ENCODE measurements at places on chromosomes 5 and 9. TPM values are rescaled to one million over a fixed set of nuclear protein-coding genes. Genes with fewer than 3 reads are reported as not detected.
A peak's percentile ranks its signal among the peaks of the same experiment; 100 is the strongest.

GRCh38 chr9:23683611-23684061 is 142.4 kb downstream of the ELAVL2 start:
- H3K4me3 ChIP-seq, result no peak overlapping the region
- H3K4me1 ChIP-seq, result no peaks in the 10 kb centered on the region
- no peak overlapping the region for H3K27ac ChIP-seq
- no peaks in the 10 kb centered on the region for H3K27me3 ChIP-seq
- H3K36me3 ChIP-seq, result no peaks in the 10 kb centered on the region
- DNase-seq, result no peak

- no peak for DNase-seq
- H3K27ac ChIP-seq, result no peak overlapping the region
- H3K4me1 ChIP-seq, result no peaks in the 10 kb centered on the region
- no peaks in the 10 kb centered on the region for H3K36me3 ChIP-seq
- H3K27me3 ChIP-seq, result no peaks in the 10 kb centered on the region
Observed at GRCh38 chr5:168055141-168055683, 236.2 kb upstream of the WWC1 start.

DNA sequence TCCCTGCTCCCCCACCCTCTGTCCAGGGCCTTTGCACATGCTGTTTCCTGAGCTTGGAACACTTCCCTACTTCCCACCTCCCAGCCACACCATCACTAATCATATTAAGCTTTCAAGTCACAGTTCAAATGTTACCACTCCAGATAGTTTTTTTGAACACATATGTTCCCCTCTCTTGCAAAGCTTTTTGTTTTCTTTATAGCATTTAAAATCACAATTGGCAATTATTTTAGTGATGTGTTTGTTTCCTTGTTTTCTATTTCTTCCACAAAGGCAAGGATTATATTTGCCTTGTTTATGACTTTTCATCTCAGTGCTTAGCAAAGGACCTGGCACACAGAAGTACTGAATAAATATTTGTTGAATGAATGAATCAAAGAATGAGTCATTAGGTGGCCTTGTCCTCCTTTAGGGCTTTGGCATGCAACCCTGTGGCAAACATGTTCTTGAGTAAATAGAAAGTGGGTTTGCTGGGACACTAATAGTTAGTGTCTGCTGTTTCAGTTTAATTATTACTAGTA is 386.8 kb downstream of the FGF10 start:
- H3K4me3 ChIP-seq, result no peak overlapping the region
- H3K27me3 ChIP-seq, result no peaks in the 10 kb centered on the region
- DNase-seq, result no peak
- H3K36me3 ChIP-seq, result no peaks in the 10 kb centered on the region
- no peak overlapping the region for H3K27ac ChIP-seq
- H3K4me1 ChIP-seq, result no peaks in the 10 kb centered on the region

Gene CLINT1
- polyA plus RNA-seq, result 28.3 TPM

DNA sequence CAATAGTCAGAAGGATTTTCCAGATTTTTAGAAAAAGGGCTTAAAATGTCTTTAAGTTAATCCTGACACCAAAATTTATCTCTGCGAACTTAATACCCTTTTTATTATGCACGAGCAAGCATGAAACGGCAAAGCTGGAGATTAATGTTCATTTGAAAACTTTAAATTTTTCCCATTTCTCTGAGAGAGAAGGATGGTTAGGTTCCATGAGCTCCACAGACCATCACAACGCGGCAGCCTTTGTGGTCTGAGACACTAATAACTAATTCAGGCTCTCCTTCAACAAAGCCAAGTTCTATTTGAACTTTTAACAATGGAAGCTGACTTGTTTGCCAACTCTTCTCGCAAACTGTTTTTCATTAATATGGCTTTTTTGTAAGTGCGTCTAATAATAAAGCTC is 94.7 kb downstream of the MYO10 start:
- H3K4me3 ChIP-seq, result no peak overlapping the region
- no peak for DNase-seq
- H3K27ac ChIP-seq, result no peak overlapping the region
- H3K27me3 ChIP-seq, result no peaks in the 10 kb centered on the region
- H3K4me1 ChIP-seq, result no peaks in the 10 kb centered on the region
- no peaks in the 10 kb centered on the region for H3K36me3 ChIP-seq

DNA sequence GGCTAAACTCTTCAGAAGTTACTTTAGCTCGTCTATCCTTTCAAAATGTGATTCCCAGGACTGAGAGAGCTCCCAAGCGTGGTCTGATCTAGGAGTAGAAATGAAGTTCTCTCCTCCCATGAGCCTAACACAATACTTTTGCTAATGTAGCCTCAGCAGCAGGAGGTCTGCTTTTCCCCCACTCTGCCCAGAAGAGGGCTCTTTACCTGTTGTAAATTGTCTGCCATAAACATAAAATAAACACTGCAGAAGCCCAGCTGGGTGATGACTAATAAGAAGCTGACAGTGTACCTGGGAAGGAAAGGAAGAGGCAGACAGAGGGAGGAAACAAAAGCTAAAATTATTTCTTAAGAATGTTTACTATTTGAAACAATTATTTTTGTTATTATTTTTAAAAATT is 15.4 kb downstream of the SLC36A3 start:
- no peaks in the 10 kb centered on the region for H3K27me3 ChIP-seq
- no peak for DNase-seq
- no peaks in the 10 kb centered on the region for H3K4me1 ChIP-seq
- H3K36me3 ChIP-seq, result no peaks in the 10 kb centered on the region

DNA sequence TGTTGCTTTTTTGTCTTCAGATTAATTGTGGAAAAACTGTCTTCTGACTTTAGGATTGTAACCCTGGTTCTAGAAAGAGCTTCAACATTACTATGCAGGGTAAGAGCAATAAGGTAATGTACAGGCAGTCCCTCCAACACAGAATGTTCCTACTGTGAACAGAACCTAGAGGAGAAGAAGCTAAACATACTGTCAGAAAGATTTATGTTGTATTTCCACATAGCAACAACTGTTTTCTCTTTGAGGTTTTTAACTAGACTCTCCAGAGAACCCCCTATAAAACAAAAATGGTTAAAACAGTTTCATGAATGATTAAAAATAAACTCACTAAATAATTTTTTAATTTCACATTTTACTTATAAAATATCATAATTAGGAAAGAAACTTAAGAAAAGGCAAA is 64.3 kb upstream of the NAA35 start:
- no peak for DNase-seq
- no peak overlapping the region for H3K27ac ChIP-seq
- no peaks in the 10 kb centered on the region for H3K36me3 ChIP-seq
- no peaks in the 10 kb centered on the region for H3K27me3 ChIP-seq
- H3K4me1 ChIP-seq, result no peaks in the 10 kb centered on the region
- no peak overlapping the region for H3K4me3 ChIP-seq

Gene HACD4
- 2.4 TPM for polyA plus RNA-seq

DNA sequence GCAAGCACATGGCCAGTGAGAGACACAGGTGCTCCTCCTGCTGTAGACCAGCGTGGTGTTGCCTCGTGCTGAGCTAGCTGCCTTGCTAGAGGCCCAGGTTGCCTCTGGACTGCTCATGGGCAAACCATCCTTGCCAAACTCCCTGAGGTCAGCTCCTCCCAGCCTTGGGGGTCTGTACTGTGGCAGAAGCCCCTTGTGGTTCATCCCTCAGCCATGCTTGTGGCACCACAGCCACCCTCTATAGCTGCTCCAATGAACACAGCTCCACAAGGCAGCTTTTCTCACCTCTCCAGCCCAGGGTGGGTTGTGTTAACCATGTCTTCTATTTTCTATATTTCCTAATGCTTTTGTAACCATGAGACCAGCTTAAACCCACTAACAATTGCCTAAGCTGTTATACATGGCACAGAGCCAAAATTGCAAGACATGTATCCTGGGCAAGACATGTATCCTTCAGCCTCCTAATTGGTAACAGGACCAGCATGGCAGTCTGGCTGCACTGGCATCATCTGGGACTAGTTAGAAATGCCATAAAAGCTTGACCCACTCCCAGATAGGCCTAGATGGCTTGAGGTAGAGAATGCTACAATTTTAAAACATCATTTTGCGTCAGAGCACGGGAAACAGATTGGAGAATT is 183.1 kb upstream of the S1PR3 start:
- no peaks in the 10 kb centered on the region for H3K27me3 ChIP-seq
- no peak for DNase-seq
- no peak overlapping the region for H3K4me3 ChIP-seq
- H3K27ac ChIP-seq, result no peak overlapping the region
- no peaks in the 10 kb centered on the region for H3K36me3 ChIP-seq
- H3K4me1 ChIP-seq, result peaks cover 5% of the 10 kb centered on the region

Gene PLGRKT
- polyA plus RNA-seq, result 15.5 TPM

DNA sequence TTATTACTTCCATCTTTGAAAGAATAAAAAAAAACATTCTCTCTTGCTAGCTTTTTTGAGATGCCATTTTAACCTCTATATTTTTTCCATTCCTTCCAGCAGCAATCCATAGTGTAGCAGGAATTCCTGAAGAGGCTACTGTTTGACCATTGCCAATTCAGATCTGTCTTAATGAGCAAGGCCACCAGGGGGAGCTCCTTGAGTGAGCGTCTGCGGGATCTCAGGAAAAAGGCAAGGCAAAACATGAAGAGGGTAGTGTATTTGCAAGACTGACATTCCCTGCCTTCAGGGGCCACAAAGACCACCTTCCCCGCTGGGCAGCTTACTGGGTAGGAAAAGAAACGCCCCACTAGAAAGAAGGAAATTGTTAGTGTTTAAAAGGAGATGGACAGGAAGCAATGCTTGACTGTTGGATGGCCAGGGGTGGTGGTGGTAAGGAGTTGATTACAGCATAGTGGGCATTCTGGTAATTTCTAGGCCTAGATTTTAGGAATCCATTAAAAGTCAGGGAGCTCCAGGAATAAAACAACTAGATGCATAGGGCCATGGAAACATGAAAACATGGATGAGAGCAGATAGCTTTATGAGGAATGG is 206.6 kb upstream of the HAPLN1 start:
- no peaks in the 10 kb centered on the region for H3K36me3 ChIP-seq
- H3K4me3 ChIP-seq, result no peak overlapping the region

Gene RGS7BP
- 0.64 TPM for polyA plus RNA-seq

GRCh38 chr5:137273511-137273910 is 225.6 kb downstream of the SPOCK1 start:
- H3K27ac ChIP-seq, result no peak overlapping the region
- DNase-seq, result no peak
- no peaks in the 10 kb centered on the region for H3K27me3 ChIP-seq
- no peak overlapping the region for H3K4me3 ChIP-seq

DNA sequence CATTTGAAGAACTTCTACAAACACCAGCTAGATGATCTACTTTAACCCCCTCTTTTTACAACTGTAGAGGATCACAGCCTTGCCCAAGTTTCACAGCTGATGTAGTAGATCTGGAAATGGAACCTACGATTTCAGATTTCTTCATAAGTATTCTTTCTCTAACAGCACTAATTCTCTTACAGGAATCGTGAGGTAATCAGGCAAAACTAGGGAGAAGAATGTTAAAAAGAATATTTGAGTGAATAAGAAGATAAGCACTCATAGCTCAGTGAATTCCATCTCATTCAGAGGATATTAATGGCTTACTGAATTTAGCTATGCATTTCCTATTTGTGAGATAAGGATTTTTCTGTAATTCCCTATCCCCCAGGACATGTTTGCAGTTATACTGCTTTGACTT is 42.1 kb downstream of the NADK2 start:
- peaks cover 76% of the 10 kb centered on the region for H3K36me3 ChIP-seq
- no peaks in the 10 kb centered on the region for H3K27me3 ChIP-seq
- no peak overlapping the region for H3K27ac ChIP-seq
- no peak overlapping the region for H3K4me3 ChIP-seq
- no peaks in the 10 kb centered on the region for H3K4me1 ChIP-seq

GRCh38 chr5:36839489-36840476 is 36.8 kb upstream of the NIPBL start:
- H3K4me1 ChIP-seq, result no peaks in the 10 kb centered on the region
- H3K36me3 ChIP-seq, result no peaks in the 10 kb centered on the region
- H3K27ac ChIP-seq, result no peak overlapping the region
- DNase-seq, result no peak

GRCh38 chr9:135478829-135479468 is 633 bp upstream of the PPP1R26 start:
- peak; percentile 76 for DNase-seq
- peak overlapping the region; percentile 45 for H3K4me3 ChIP-seq
- H3K27ac ChIP-seq, result peak overlapping the region; percentile 64

DNA sequence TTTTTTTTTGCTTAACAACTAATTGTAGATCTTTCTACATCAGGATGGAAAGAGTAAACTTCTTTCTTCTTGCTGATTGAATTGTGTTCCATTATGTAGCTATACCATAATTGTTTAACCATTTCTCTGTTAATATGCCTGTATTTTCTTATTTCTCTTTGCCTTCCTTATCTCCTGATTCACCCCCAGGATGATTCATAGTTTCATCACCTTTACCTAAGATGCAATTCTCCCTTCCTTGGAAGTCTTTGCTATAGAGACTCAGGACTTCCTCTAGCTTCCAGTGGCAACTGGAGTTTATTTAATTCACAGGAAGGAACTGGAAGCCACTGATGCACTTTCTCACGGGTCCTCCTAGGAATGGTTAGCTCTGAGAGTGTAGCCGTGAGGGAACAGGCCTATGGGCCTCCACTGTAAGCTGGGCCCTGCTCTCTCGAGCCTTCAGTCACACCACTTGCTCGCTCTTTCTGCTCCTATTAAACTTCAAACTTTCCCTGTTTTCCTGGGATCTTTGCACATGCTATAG is 83.1 kb downstream of the FGF1 start:
- no peak overlapping the region for H3K27ac ChIP-seq

Gene RNF183
- polyA plus RNA-seq, result 0.06 TPM

Gene CHMP5
- polyA plus RNA-seq, result 53.6 TPM

Gene SV2C
- 0.13 TPM for polyA plus RNA-seq

DNA sequence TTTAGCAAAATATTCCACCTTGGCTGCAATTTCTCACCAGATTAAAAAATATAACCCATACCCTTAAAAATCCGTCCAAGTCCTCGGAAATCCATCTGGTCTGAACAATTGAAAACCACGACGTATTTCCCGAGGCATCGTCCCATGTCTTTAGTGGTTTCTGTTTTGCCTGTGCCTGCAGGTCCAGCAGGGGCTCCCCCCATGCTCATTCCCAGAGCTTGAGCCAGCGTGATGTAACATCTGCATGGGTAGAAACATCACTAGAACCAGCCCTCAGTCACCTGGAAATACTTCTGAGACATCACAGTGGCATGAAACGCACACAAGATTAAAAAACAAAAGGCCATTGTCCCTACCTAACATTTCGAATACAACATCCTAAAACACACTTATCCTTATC is 114.0 kb downstream of the DNAH5 start:
- H3K36me3 ChIP-seq, result no peaks in the 10 kb centered on the region
- no peak overlapping the region for H3K4me3 ChIP-seq
- DNase-seq, result no peak

Gene ADGRD2
- not detected for polyA plus RNA-seq

Measured in spleen (tissue), 13 donors.